ENCODE measurements at places on chromosomes 6 and 20.

GRCh38 chr20:9136114-9136513 is 67.2 kb downstream of the PLCB4 start:
- no peak for DNase-seq

DNA sequence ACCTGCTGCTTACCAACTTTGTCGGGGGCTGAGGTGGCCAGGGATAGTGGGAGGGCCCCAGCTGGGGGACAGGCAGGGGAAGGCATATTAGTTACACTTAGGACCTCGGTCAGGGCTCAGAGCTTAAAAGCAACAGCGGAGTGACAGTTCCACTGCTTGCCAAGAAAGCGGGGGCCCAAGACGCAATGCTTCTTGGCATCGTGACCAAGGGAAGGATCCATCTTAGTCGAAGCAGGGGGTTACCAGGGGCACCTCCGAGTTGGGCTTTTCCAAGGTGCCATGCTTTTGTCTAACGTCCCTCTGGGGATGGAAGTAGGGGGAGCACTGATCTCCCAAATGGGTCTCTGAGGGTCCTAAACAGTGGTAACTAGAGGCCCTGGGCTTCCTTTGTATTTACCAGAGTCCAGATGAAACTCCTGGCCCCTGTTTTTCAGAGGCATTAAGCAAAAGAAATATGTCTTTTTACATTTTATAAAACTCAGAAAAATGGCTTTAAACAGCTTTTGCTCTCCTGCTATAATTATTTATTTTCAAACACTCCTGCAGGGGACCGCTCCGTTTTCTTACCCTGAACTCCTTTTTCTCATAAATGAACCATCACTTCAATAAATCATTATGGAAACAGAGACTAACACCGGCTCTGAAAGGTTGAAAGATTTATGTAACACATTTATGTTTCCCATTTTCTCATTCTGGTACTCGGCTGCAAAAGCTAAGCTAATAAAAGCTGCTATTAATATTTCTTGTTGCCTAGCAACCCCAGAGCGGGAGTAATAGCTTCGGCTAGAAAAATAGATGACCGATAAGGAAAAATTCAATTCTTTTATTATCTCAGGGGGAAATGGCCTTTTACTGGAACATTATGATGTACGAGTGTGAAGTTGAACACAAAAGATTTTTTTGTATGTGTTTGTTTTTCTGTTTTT is 100.4 kb downstream of the TOX2 start:
- no peak for DNase-seq

- no peak for DNase-seq
These were observed 64.4 kb upstream of the PLEKHG1 start for GRCh38 chr6:150535151-150535804.

- no peak for DNase-seq
These were observed 14.8 kb downstream of the ADGRF1 start for GRCh38 chr6:47027315-47027714.

GRCh38 chr6:34018026-34018425 is 127.9 kb downstream of the GRM4 start:
- DNase-seq = no peak
